Colonic mucosa (tissue), 4 donors: ENCODE measurements at places on chromosomes 12 and 14.
A peak's percentile ranks its signal among the peaks of the same experiment; 100 is the strongest.

DNA sequence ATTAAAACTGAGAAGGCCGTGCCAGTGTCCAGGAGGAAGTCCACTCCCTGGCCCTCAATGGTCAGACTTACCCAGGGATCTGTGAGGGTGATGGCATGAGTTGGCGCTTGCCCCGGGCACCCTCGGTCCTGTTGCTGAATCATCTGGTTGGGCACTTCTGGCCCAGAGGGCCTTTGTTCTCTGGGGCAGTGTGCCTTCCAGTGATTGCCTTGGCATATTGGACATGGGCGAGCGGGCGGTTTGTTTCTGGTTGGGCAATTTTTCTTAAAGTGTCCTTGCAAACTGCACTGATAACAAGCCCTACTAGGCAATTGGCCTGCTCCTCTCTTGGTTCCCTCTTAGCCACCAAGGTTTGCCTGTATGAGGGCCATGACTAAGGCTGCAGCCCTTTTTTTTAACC lies 69.5 kb upstream of the ZDHHC17 start:
- H3K27me3 ChIP-seq, result no peaks in the 10 kb centered on the region
- H3K27ac ChIP-seq, result no peak overlapping the region
- H3K4me1 ChIP-seq, result no peaks in the 10 kb centered on the region
- no peak overlapping the region for H3K4me3 ChIP-seq
- H3K36me3 ChIP-seq, result no peaks in the 10 kb centered on the region
- no peak for DNase-seq

- no peaks in the 10 kb centered on the region for H3K27me3 ChIP-seq
- H3K4me1 ChIP-seq, result no peaks in the 10 kb centered on the region
- no peaks in the 10 kb centered on the region for H3K36me3 ChIP-seq
- H3K4me3 ChIP-seq, result no peak overlapping the region
These were observed 568.3 kb downstream of the TMEM121 start for GRCh38 chr14:106094654-106095189.

DNA sequence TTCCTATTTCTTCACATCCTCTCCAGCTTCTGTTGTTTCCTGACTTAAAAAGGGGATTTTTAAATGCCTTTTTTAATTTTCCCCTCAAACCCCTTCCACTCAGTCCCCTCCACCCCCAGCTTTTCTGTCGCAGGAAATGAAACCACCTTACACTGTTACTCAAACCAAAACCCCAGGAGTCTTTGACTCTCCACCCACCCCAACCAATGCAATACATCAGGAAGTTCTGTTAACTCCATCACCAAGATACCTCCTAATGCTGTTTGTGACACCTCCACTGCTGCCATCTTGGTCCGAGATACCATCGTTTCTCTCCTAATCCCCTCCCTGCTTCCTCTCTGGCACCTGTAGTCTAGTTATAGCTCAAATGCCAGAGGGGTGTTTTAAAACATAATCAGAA lies 25.4 kb upstream of the CPM start:
- no peak overlapping the region for H3K27ac ChIP-seq
- DNase-seq, result no peak
- no peaks in the 10 kb centered on the region for H3K36me3 ChIP-seq
- no peaks in the 10 kb centered on the region for H3K4me1 ChIP-seq
- no peaks in the 10 kb centered on the region for H3K27me3 ChIP-seq

DNA sequence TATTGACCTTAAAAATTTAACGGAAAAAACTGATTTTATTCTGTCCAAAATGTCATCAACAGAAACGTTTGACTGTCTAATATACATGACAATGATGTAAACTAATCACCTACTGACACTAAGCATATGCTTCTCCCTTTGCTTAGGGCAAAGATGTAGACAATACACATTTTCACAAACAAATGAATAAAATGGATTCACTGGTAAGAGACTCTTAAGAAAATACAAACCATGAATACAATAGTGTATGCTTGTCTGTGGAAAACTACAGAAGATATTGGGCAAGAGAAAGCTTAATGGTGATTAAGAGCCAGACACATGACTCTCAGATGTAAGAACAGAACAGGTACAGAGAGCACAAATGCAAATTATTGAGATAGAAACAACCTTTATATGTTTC lies 1248.7 kb downstream of the FSCB start:
- no peaks in the 10 kb centered on the region for H3K27me3 ChIP-seq
- H3K27ac ChIP-seq, result no peak overlapping the region

DNA sequence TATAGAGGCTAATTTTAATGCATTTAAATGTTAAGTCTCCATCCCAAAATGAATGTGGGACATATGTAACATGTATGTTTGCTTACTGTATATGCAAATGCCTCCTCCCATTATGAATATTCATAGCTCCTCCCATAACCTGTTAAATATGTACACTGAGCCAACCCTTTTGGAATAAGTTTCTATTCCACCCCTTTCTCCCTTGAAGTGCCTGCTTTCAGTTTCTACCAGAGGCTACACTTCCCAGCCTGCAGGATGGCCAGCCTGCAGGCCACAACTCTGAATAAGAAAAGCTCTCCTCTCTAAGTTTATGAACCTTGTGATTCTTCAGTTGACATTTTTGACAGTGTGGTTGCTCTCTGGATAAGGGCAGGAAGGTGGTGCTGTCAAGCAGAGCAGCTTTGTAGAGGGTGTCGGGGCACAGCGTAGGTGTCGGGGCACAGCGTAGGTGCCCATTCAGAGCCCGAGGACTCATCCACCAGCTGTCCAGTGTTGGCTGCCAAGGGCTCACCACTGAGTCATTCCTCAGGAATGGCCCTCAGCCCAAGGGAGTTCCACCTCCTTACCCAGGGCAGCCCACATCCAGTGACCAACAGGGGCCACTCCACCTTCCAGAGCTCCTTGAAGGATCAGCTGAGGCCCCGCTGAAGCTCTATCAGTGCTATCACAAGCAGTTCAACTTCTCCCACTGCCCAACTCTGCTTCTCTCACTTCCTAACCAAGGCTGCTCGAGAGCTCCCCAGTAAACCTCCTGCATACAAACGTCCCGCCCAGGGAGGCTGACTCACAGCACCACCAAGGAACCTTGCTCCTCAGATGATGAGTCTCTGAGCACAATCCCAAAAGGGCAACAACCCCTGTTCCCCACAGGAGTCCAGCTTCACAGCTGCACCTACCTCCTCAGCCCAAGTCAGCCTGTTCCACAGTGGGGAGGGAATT lies 31.4 kb downstream of the VWF start:
- H3K4me3 ChIP-seq, result no peak overlapping the region
- no peaks in the 10 kb centered on the region for H3K27me3 ChIP-seq
- no peaks in the 10 kb centered on the region for H3K36me3 ChIP-seq

DNA sequence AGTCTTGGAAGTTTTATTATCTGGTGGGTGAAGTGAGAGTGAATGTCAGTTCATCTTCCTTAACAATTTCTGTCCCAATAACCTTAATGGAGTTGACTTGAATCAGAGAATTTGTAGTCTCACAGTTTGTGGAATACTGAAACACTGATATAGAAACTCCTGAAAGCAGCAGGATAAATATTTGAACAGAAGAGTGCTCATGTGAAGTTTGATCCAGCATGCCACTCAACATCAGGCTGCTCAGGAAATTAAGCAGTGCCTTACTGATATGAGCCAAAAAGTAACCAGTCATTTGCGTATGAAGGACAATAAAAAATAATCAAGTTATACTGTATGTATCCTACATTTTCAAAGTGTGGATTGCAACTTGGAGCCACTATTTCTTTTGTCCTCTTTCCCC lies 15.7 kb downstream of the MUCL1 start:
- H3K36me3 ChIP-seq, result no peaks in the 10 kb centered on the region
- DNase-seq, result no peak
- H3K27ac ChIP-seq, result no peak overlapping the region
- H3K4me3 ChIP-seq, result no peak overlapping the region
- H3K4me1 ChIP-seq, result no peaks in the 10 kb centered on the region
- no peaks in the 10 kb centered on the region for H3K27me3 ChIP-seq

DNA sequence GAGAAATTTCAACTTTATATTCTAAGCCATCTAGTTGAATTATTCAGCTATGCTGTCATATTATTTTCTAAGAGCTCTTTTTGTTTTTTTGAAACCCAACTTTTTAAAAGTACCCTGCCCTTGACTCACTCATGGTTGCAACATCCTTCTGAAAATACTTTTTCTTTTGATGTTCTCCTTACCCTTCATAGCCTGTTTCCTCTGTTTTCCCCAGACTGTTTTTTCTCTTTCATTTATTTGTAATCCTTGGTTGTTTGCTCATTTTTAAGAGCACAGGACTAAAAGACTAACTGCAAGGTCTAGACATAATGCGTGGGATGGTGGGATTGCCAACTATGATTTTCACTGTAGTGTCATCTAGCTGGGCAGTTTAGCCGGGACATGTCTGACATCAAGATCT lies 21.2 kb upstream of the CDKL1 start:
- no peak overlapping the region for H3K27ac ChIP-seq
- no peak overlapping the region for H3K4me3 ChIP-seq
- no peaks in the 10 kb centered on the region for H3K27me3 ChIP-seq
- no peaks in the 10 kb centered on the region for H3K36me3 ChIP-seq
- H3K4me1 ChIP-seq, result no peaks in the 10 kb centered on the region

- no peaks in the 10 kb centered on the region for H3K4me1 ChIP-seq
- no peaks in the 10 kb centered on the region for H3K27me3 ChIP-seq
- no peak for DNase-seq
- no peak overlapping the region for H3K4me3 ChIP-seq
- no peak overlapping the region for H3K27ac ChIP-seq
These were observed 43.9 kb downstream of the TTC9 start for GRCh38 chr14:70685474-70686197.

- H3K27ac ChIP-seq, result no peak overlapping the region
- no peak overlapping the region for H3K4me3 ChIP-seq
- H3K36me3 ChIP-seq, result no peaks in the 10 kb centered on the region
- H3K4me1 ChIP-seq, result peaks cover 4% of the 10 kb centered on the region
- H3K27me3 ChIP-seq, result no peaks in the 10 kb centered on the region
These were observed 26.8 kb downstream of the DGLUCY start for GRCh38 chr14:91140672-91141071.

DNA sequence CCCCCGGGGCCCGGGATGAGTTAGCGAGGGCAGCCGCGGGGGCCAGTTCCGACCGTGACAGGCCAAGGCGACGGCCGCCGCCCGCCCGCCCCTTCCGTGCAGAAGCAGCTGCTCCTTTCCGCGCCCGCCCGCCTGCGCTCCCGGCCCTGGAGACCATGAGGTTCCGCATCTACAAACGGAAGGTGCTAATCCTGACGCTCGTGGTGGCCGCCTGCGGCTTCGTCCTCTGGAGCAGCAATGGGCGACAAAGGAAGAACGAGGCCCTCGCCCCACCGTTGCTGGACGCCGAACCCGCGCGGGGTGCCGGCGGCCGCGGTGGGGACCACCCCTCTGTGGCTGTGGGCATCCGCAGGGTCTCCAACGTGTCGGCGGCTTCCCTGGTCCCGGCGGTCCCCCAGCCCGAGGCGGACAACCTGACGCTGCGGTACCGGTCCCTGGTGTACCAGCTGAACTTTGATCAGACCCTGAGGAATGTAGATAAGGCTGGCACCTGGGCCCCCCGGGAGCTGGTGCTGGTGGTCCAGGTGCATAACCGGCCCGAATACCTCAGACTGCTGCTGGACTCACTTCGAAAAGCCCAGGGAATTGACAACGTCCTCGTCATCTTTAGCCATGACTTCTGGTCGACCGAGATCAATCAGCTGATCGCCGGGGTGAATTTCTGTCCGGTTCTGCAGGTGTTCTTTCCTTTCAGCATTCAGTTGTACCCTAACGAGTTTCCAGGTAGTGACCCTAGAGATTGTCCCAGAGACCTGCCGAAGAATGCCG lies 699 bp downstream of the MGAT2 start:
- H3K4me3 ChIP-seq, result peak overlapping the region; percentile 68
- peak; percentile 67 for DNase-seq
- H3K4me1 ChIP-seq, result peaks cover 9% of the 10 kb centered on the region
- H3K36me3 ChIP-seq, result no peaks in the 10 kb centered on the region

- DNase-seq, result peak; percentile 46
- H3K27me3 ChIP-seq, result no peaks in the 10 kb centered on the region
- H3K36me3 ChIP-seq, result no peaks in the 10 kb centered on the region
- H3K4me1 ChIP-seq, result peaks cover 4% of the 10 kb centered on the region
- H3K27ac ChIP-seq, result no peak overlapping the region
These were observed 36.6 kb downstream of the KRT80 start for GRCh38 chr12:52155048-52155868.

DNA sequence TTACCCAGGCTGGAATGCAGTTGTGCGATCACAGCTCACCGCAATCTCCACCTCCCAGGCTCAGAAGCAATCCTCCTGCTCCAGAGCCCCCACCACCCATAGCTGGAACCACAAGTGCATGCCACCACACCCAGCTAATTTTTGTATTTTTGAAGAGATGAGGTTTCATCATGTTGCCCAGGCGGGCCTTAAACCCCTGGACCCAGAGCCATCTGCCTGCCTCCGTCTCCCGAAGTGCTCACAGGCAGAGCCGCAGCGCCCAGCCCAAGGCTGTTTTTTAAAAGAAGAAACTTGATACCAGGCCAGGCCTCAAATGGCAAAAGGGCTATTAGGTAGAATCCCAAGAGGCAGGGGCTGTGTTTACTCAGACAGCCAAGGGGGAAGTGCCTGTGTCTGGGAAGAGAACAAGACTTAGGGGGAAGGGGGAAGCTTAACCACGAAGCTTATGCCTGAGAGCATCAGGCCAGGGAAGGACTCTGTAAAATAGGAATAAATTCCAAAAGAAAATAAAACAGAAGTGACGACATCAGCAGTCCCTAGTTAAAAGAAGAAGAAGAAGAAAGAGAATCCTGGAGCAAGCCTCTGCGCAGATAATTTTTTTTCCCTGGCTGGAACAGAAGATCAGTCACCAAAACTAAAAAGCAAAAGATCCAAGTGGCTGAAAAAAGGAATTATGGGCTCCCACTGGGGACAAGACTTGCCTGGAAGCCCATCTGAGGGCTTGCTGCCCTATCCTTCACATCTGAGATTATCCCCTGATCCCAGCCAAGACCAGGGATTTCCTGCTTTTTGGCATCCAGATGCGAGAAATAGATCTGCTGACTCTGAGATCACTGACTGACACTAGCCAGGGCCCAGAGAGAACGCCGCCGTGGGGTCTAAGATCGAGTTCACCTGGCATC lies 170.5 kb downstream of the NDUFA12 start:
- no peaks in the 10 kb centered on the region for H3K36me3 ChIP-seq
- DNase-seq, result no peak
- no peak overlapping the region for H3K4me3 ChIP-seq
- no peak overlapping the region for H3K27ac ChIP-seq
- no peaks in the 10 kb centered on the region for H3K27me3 ChIP-seq

DNA sequence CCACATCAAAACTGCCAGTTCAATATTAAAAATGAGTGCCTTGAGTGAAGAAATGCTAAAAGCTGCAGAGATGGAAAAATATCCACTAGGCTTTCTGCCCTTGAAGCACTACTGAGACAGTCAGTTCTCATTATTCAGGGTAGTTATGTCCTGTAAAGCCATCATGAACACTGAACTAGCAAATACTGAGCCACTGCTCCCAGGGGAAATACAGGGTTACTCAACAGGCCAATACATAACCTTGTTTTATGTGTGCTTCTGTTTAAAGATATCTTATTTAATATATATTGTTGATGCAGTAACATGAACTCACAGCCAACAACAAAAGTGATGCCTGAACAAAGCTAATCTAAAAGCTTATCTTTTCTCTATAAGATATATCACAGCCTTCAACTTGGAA lies 3.3 kb downstream of the RAD52 start:
- H3K4me3 ChIP-seq, result no peak overlapping the region
- no peak overlapping the region for H3K27ac ChIP-seq
- H3K36me3 ChIP-seq, result no peaks in the 10 kb centered on the region
- H3K27me3 ChIP-seq, result no peaks in the 10 kb centered on the region
- no peak for DNase-seq

- no peaks in the 10 kb centered on the region for H3K27me3 ChIP-seq
- DNase-seq, result no peak
- no peak overlapping the region for H3K4me3 ChIP-seq
These were observed 56.5 kb downstream of the HCAR2 start for GRCh38 chr12:122646517-122647217.

- DNase-seq, result no peak
- no peaks in the 10 kb centered on the region for H3K36me3 ChIP-seq
- no peak overlapping the region for H3K4me3 ChIP-seq
- no peak overlapping the region for H3K27ac ChIP-seq
- no peaks in the 10 kb centered on the region for H3K4me1 ChIP-seq
These were observed 25.9 kb downstream of the PPP4R3A start for GRCh38 chr14:91484186-91484585.
